ENCODE measurements at places on chromosomes 2 and 18.
A peak's percentile ranks its signal among the peaks of the same experiment; 100 is the strongest.

DNA sequence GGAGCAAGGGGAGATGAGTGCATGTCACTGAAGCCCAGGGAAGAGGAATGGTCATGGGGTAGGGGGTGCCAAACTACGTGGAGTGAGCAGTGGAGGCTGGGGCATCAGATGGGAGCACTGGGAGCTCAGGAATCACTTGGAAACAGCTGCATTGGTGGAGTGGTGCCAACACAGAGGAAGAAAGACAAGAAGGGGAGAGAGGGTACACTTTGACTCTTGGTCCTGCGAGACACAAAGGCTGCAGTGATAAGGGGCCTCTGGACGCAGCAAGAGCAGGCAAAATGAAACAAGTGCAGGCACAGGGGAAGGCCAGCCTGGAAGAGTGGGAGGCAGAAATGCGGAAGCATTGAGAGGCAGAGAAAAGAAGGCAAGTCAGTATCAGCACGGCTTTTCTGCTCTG, 134.7 kb upstream of the SMIM21 start:
- ATAC-seq, result no peak
- H3K27ac ChIP-seq, result no peak overlapping the region
- H3K4me3 ChIP-seq, result no peak overlapping the region
- no peaks in the 10 kb centered on the region for H3K4me1 ChIP-seq

DNA sequence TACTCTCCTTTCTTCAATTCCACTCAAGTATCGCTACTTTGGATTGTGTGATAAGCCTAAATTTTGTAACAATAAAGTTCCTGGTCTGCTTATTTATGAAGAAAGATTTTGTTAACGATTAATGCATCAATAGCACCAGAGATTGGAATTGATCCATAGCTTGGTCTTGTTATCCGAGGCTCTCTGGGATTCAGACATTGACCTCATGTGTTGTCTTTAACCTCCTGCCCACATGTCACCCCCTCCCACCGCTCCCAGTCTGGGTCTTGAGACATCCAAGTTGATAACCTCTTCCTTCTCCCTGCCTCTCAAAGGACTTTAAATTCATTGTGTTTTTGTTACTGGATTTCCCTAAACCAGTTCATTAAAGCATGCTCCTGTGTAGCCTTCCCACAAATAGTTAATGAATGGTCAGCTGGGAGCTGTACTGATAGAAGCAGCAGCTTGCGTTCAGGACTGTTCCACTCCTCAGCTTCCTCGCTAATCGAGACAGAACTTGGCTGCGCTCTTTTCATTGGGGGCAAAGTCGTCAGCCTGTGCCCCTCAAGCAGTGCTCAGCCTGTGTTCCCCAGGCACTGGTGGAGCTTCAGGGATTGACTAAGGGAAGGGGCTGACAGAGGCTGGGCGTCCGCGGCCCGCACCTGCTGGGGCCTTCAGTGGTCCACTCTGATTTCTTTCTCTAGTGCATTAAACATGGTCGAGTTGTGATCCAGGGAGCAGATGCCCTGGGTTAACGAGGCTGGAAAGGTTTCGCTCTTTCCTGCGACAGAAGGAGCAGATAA, 18.9 kb downstream of the ASB1 start:
- H3K36me3 ChIP-seq, result peaks cover 99% of the 10 kb centered on the region
- no peak for ATAC-seq
- H3K4me3 ChIP-seq, result no peak overlapping the region
- no peaks in the 10 kb centered on the region for H3K27me3 ChIP-seq
- no peak overlapping the region for H3K27ac ChIP-seq

DNA sequence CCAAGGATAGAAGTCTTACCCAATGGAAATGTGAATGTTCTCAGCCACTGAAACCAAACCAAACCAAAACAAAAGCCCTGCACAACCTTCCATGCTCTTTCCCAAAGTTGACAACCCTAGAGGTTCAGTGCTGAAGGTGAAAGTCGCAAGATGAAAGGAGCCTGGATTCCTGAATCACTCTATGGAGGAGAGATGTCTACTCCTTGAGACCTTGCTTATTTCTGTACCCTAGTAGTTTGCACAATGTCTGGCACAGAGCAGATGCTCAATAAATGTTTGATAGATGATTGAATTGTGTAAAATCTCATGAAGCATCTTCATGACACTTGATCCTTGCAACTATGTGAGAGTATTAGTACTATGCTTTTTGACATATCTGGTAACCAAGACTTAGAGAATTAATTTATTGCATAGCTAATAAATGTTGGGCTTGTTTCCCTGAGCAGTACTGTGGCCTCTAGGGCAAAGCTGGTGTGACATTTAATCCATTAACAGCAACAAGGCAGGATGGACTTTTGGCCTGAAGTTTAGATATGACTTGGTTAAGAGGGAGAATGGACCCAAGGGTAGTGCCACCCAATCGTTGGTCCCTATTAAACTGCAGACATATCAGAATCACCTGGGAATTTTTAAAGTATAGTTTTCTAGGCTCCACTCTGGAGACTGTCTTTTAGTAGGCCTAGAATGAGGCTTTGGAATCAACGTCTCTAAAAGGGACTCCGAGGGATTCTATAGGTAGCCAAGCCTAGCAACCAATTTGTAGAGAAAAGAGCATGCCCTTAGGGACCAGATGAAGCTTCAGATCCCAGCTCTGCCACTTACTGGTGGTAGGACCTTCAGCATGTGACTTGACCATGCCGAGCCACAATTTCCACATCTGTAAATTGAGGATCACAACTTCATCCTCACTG, 145.9 kb downstream of the DDX1 start:
- H3K4me3 ChIP-seq, result no peak overlapping the region
- peaks cover 5% of the 10 kb centered on the region for H3K27me3 ChIP-seq
- H3K36me3 ChIP-seq, result no peaks in the 10 kb centered on the region
- no peak overlapping the region for H3K27ac ChIP-seq
- no peaks in the 10 kb centered on the region for H3K4me1 ChIP-seq

DNA sequence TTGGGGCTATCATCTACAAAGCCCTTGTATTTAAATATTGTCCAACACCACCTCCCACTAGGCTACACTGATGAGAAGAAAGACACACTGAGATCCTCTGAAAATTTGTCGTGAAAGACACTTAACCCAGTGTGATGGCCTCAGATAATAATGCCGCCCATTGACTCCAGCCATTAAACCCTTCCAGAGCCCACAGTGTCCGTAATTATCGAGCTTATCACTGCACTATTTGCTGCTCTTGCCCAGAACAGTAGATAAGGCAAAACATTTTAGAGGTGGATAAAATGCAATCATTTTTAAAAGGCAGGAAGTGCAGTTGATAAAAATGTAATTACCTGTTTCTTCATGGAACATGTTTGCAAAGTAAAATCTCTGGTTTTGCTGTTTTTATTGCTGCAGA, 121.3 kb upstream of the DDX18 start:
- H3K36me3 ChIP-seq, result no peaks in the 10 kb centered on the region
- no peaks in the 10 kb centered on the region for H3K27me3 ChIP-seq
- H3K4me3 ChIP-seq, result no peak overlapping the region
- H3K4me1 ChIP-seq, result no peaks in the 10 kb centered on the region
- ATAC-seq, result no peak
- H3K27ac ChIP-seq, result no peak overlapping the region

GRCh38 chr2:23355001-23355400, 30.0 kb upstream of the KLHL29 start:
- no peaks in the 10 kb centered on the region for H3K36me3 ChIP-seq
- peaks cover 27% of the 10 kb centered on the region for H3K27me3 ChIP-seq
- no peak overlapping the region for H3K27ac ChIP-seq
- no peaks in the 10 kb centered on the region for H3K4me1 ChIP-seq

GRCh38 chr2:162057426-162057825, 16.6 kb downstream of the DPP4 start:
- no peaks in the 10 kb centered on the region for H3K27me3 ChIP-seq
- H3K27ac ChIP-seq, result peak overlapping the region; percentile 70
- H3K4me3 ChIP-seq, result peak overlapping the region; percentile 82
- ATAC-seq, result no peak

GRCh38 chr2:149438330-149438960, 108.1 kb downstream of the LYPD6 start:
- H3K27me3 ChIP-seq, result no peaks in the 10 kb centered on the region
- no peak overlapping the region for H3K27ac ChIP-seq
- ATAC-seq, result no peak
- H3K4me3 ChIP-seq, result no peak overlapping the region
- no peaks in the 10 kb centered on the region for H3K4me1 ChIP-seq
- H3K36me3 ChIP-seq, result no peaks in the 10 kb centered on the region

DNA sequence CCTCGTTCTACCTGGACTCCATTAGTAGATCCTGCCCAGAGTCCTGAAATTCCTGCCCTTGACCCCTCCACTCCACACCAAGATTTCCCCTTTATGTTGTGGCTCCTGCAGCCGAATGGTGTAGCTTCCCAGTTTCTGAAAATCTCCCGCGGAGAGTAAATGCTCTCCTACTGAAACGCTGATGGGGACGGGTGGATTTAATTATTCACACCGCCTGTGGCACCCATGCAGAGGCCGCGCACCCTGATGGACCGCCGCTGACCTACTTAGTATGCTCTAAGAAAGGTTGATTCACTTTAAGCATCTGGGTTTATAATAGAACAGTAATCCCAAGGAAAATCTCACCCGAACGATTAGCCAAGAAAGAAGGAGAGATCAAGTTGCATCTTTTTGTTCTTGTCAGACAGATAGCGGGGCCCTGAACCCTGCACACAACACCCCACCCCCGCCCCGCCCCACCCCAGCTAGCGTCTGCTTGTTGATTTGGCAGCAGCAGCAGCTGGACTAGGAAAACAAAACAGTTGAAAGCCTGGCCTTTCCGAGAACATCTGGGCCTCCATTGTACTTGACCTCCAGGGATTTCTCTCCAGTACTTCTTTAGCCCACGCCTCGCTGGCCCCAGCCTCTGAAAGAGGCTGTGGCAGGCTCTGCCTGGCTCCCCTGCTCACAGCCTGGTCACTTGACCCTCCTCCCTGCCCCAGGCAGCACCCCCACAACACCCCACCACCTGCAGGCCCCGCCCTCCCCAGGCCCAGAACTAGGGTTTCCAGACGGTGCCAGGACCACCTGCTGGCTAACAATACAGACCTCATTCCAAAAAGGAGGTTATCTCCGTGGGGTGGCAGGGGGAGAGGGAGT, 53.6 kb downstream of the DPYSL5 start:
- H3K4me1 ChIP-seq, result no peaks in the 10 kb centered on the region
- no peak overlapping the region for H3K4me3 ChIP-seq
- ATAC-seq, result no peak

GRCh38 chr2:150127346-150127990, 360.0 kb downstream of the RND3 start:
- no peaks in the 10 kb centered on the region for H3K27me3 ChIP-seq
- H3K27ac ChIP-seq, result no peak overlapping the region
- no peaks in the 10 kb centered on the region for H3K36me3 ChIP-seq
- H3K4me3 ChIP-seq, result no peak overlapping the region
- H3K4me1 ChIP-seq, result no peaks in the 10 kb centered on the region
- ATAC-seq, result no peak

DNA sequence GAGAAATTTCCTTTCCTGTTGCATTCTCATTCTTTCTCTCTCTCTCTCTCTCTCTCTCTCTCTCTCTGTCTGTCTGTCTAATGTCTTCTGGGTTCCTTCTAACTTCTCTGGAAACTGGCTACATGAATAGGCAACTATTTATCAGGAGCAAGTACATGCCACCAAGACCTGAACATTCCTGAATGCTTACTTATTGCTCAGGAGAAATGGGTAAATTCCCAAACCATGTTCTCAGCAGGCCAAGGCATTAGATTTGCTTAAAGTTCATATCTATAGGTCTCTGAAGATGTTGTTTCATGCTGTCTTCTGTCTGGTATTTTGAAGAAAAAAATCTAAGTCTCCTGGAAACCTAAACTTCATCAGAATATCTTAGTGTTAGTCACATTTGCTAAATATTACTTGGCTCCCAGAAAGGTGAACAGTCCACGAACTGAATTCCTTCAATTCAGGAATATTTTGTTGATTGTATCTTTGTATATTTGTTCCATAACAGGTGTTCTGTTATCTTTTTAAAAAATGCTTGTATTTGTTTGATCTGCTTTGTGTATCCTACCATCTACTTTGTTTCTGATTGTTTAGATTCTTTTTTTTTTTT, 77.2 kb upstream of the FIGN start:
- ATAC-seq, result no peak
- H3K27ac ChIP-seq, result no peak overlapping the region
- H3K36me3 ChIP-seq, result no peaks in the 10 kb centered on the region
- H3K4me1 ChIP-seq, result no peaks in the 10 kb centered on the region

DNA sequence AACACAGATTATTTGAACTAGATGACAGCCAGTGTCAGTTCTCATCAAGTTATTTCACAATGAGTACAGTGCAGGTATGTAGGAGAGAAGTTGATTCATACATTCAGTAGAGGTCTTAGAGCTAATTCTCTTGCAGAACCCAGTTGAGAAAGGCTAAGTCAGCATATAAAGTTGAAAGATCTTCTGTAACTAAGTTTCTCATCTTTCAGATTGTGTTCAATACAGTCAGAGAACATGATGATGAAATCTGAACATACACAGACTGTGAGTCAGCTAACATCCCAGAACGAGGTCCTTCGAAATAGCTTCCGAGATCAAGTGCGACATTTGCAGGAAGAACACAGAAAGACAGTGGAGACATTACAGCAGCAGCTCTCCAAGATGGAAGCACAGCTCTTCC, 41.9 kb upstream of the LIMS1 start:
- peak; percentile 83 for ATAC-seq
- H3K36me3 ChIP-seq, result peaks cover 89% of the 10 kb centered on the region
- H3K27me3 ChIP-seq, result no peaks in the 10 kb centered on the region
- H3K4me3 ChIP-seq, result no peak overlapping the region
- peak overlapping the region; percentile 39 for H3K27ac ChIP-seq

GRCh38 chr2:45524016-45524415, 87.1 kb downstream of the SRBD1 start:
- no peaks in the 10 kb centered on the region for H3K27me3 ChIP-seq
- no peak overlapping the region for H3K4me3 ChIP-seq
- peaks cover 42% of the 10 kb centered on the region for H3K36me3 ChIP-seq
- H3K4me1 ChIP-seq, result no peaks in the 10 kb centered on the region
- H3K27ac ChIP-seq, result no peak overlapping the region

GRCh38 chr2:220143336-220143735, 515.9 kb downstream of the SLC4A3 start:
- H3K27ac ChIP-seq, result no peak overlapping the region
- H3K4me1 ChIP-seq, result no peaks in the 10 kb centered on the region
- H3K27me3 ChIP-seq, result peaks cover 6% of the 10 kb centered on the region
- no peaks in the 10 kb centered on the region for H3K36me3 ChIP-seq

DNA sequence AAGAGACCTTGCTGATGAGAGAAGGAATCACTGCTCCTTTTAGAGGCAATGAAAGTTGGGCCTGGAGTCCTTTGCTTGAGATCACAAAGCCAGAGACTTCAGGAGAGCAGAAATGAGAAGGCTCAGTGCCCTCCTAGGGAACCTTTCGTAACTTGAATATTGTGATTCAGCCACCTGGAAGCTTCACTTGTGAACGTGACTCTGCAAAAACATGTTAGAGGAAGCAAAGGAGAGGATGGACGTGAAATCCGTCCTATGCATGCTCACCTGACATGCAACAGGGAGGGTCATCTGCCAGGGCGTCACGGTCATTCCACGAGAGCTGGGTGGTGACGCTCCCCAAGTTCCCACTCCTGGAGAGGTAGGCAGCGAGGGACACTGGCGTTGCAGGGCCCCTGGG, 243.6 kb downstream of the AGAP1 start:
- H3K27me3 ChIP-seq, result no peaks in the 10 kb centered on the region
- H3K27ac ChIP-seq, result no peak overlapping the region
- no peak for ATAC-seq
- no peaks in the 10 kb centered on the region for H3K4me1 ChIP-seq
- H3K36me3 ChIP-seq, result no peaks in the 10 kb centered on the region
